ENCODE measurements at places on chromosomes 3 and 15.

GRCh38 chr15:60580650-60581376 is 101.9 kb upstream of the ICE2 start:
- DNase-seq = peak; percentile 70

GRCh38 chr15:31586841-31587240 is 260.2 kb downstream of the KLF13 start:
- DNase-seq = no peak

- DNase-seq = no peak
Measured at GRCh38 chr3:190709351-190709773, 153.1 kb downstream of the GMNC start.

GRCh38 chr3:31728403-31728802 is 195.7 kb downstream of the STT3B start:
- DNase-seq = no peak

GRCh38 chr3:72543246-72543645 is 305.0 kb downstream of the SHQ1 start:
- peak; percentile 15 for DNase-seq

DNA sequence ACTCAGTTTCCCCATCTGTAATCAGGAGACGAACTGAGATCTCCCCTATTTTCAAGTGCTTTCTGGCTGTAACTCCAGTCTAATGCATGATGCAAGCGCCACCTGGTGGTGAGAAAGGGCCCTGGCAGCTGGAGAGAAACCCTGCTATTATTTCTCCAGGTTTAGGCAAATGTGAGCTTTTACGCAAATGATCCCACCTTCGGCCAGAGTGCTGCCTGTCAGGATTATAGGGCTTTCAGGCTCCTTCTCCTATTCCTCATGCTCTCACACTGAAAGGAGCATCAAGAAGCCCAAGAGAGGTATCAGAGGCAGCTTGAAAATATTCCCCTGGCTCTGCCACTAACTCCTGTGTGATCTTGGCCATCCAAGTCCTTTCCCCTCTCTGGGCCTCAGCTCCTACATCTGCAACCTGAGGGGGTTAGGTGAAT is 93.9 kb upstream of the RASGRF1 start:
- peak; percentile 68 for DNase-seq

GRCh38 chr15:101813803-101814534 is 2.0 kb downstream of the OR4F15 start:
- peak; percentile 22 for DNase-seq

DNA sequence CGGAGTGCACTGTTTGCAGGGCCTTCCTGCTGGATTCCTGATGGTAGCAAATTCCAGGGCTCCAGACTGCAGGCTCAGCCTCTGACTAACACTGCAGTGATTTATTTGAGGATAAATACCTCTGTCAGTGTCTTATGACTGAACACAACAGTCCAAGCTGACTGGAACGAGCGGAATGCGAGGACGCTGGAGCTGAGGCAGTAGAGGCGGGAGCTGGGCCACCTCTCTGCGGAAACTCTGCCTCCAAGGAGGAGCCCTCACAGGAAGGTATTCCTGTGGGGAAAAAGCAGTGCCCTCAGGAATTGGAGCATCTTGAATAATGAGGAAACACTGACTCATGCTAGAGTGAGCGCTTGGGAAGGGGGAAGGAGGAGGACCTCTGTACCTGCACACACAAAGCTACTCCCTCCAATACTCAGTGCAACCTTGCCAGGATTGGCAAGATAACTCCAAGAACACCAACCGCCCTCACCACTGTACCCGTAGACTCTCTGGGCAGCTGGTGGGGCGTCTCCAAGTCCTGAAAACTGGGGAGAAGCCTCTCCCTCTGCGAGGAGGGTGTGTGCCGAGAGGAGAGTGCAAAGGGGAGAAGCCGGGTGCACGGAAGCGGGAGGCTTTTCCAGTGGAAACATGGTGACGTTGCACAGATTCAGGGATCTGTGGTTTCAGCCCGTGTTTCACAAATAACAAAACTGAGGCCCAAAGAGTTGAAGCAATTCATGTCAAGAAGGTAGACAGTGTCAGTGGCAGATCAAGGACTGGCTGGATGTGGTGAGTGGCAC is 43.0 kb downstream of the VGLL4 start:
- peak; percentile 99 for DNase-seq

DNA sequence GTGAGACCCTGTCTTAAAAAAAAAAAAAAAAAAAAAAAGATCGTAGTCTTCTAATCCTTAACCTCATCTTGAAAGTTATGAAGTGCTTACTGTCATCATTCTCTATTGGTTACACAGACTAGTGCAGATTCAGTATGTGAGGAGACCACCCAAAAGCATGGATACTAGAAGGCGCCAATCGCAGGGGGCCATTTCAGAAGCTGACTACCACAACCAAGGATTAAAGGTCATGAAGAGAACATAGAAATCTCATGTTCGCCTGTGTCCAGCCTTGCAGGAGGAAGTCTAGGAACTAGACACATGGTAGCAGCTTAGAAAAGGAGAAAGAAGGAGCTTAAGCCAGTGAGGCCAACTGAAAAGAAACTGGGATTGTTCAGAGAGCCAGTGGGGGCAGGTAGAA is 207.8 kb downstream of the THSD4 start:
- DNase-seq = no peak

GRCh38 chr3:152095472-152095871 is 173.3 kb upstream of the MBNL1 start:
- no peak for DNase-seq

GRCh38 chr3:4021162-4021561 is 221.9 kb downstream of the LRRN1 start:
- DNase-seq = no peak

- no peak for DNase-seq
Measured at GRCh38 chr3:46893146-46893748, 15.7 kb downstream of the PTH1R start.

GRCh38 chr15:100928632-100929280 is 9.6 kb downstream of the LRRK1 start:
- DNase-seq = no peak

- DNase-seq = no peak
Measured at GRCh38 chr15:68209735-68210408, 4.7 kb upstream of the CALML4 start.

- DNase-seq = no peak
Measured at GRCh38 chr3:45179163-45179562, 33.0 kb upstream of the CDCP1 start.

DNA sequence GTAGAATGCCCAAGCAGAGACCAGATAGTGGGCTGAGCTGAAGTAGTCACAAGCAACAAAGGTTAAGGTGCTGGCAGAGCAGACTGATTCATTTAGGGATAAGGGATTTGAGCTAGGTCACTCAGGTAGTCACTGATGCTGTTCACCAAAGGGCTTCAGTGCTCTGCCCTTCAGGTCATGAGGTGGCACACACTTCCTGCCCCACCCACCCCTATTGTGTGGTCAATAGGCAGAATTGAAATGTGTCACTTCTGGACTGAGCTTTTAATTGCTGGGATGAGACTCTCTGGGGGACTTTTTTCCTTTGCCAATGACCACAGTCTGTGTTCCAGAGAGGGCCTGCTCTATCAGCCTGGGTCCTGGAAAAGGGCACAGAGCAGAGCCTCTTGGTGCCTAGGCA is 2.9 kb upstream of the DIS3L start:
- DNase-seq = no peak

DNA sequence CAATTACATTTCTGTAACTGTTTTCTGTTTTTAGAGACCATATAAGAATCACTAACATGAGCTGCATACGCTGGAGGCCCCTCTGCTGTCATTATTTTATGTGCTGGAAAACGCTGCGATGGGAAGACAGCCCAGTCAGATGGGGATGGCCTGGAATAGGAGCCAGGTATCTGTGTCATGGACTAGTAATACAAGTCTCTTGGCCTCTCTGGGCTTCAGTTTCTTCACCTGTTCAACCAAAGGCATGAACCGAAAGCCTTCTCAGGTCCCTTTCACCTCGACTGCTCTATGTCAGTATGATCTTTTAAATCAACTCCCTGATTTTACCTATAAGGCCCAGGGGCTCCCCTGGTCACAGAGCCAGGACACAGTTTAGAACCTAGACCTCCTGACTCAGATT is 14.6 kb upstream of the RFTN1 start:
- no peak for DNase-seq

DNA sequence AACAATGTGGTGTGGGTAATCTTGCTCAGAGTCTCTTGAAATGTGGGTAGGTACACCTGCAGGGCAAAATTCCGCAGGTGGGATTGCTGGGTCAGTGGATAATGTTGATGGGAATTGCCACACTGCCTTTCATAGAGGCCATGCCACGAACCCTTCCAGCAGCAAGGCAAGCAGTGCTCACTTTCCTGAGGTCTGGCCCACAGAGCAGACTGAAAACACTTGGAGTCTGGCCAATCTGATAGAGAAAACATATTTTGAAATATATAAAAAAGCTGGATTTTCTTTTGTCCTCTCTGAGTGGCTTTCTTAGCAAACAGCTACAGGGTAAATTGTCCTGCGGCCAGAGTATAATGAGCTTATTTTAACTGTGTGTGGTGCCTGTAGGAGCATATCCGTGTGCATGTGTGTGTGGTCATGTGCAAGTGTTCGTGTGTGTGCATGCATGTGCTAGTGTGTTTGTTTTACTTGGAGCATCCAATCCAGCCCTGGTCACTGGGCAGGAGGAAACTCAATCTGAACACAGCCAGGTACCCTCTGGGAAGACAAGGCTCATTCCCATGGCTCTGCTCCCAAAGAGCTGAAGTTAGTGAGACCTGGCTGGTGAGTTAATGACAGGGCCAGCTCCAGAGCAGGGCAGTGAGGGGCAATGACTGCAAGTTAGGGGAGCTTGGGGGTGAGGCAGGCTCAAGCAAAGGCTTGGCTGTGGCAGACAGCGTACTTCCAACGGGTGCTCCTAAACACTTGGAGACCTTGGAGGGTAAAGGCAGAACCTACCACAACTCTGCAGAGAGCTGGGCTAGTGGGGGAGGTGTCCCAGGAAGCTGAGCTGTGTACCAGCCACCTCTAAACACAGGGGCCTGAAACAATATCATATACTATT is 91.3 kb downstream of the PLXNA1 start:
- DNase-seq = peak; percentile 16

DNA sequence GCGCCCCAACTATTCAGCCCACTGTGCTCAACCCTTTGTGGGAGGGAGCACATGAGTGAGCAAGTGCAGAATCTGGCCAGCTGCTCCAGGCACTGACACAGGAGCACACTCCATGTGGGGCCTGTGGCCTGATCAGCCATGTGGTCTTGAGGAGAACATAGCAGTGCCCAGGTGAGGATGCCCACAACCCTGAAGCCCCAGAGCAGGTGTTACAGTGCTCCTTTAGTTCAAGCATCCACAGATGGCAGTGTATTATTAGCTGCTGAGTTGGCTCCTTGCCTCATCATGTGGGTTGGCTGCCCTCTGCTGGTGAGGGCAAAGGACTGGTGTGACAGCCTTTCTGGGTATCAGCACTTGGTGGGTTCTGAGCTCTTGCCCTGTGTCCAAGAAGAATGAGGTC is 1588.2 kb downstream of the SI start:
- DNase-seq = peak; percentile 24

- DNase-seq = no peak
Measured at GRCh38 chr3:124091716-124092115, 99.8 kb upstream of the ROPN1 start.

GRCh38 chr3:194984066-194984465 is 286.9 kb downstream of the XXYLT1 start:
- DNase-seq = no peak

- no peak for DNase-seq
Measured at GRCh38 chr3:35787936-35788335, 148.6 kb downstream of the ARPP21 start.

DNA sequence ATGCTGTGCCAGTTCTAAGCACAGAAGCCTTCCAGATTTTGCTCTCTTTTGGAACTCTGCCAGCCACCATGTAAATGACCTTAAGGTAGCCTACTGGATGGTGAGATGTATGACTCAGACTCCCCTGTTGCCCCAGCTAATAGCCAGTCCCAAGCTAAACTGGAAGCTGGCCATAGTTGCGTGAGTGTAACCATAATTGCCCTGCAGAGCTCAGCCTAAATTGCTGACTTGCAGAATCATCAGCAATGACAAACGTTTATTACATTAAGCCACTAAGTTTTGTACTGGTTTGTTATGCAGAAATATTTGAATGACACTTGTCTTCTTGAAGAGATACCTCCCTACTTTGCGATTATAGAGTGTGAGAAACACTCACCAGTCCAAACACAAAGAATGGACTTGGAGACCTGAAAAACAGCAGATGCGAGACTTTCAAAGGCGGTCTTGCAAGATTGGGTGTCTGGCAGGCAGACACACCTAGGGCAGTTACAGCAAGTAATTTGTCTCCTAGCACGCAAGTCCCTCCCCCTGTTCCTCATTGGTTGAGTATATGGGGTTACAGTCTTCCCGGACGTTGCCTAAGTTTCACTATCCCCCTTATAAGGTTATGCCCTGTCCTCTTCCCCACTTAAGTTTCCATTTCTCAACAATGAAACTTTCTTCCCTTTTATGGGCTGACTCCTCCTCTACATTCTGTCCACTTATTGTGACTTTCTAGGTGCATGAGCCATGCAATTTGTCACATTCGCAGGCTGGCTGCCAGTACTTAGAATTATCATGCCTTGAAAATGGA is 83.6 kb upstream of the XCR1 start:
- peak; percentile 71 for DNase-seq

DNA sequence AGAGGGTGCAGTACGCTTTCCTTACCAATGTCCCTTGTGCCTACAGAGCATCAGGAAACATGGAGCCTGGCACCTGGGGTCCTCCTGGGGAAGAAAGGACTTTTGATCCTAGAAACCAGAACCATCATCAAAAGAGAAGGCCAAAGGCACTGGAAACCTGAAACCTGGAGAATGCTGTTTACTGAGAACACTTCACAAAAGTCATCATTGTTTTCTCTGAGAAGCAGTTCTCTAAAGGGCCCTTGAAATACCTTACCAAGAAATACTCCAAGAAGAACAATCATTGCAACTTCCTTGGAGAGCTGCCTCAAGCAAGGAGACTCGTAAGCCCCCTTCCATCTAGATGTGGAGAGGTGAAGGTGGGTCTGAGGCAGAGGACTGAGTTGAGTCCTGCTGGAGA is 66.0 kb downstream of the TLE3 start:
- no peak for DNase-seq

DNA sequence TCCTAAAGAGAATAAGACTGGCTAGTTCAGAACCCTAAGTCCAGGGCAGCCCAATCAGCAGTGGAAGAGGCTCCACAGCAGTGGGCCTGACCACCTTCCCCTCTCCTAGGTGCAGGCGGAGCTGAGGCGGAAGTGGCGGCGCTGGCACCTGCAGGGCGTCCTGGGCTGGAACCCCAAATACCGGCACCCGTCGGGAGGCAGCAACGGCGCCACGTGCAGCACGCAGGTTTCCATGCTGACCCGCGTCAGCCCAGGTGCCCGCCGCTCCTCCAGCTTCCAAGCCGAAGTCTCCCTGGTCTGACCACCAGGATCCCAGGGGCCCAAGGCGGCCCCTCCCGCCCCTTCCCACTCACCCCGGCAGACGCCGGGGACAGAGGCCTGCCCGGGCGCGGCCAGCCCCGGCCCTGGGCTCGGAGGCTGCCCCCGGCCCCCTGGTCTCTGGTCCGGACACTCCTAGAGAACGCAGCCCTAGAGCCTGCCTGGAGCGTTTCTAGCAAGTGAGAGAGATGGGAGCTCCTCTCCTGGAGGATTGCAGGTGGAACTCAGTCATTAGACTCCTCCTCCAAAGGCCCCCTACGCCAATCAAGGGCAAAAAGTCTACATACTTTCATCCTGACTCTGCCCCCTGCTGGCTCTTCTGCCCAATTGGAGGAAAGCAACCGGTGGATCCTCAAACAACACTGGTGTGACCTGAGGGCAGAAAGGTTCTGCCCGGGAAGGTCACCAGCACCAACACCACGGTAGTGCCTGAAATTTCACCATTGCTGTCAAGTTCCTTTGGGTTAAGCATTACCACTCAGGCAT is 33.7 kb downstream of the VIPR1 start:
- no peak for DNase-seq

- DNase-seq = no peak
Measured at GRCh38 chr3:106342386-106342785, 473.6 kb upstream of the CBLB start.
